Effector CD4-positive, alpha-beta T cell (primary cell): ENCODE measurements at places on chromosomes 12 and 14.

DNA sequence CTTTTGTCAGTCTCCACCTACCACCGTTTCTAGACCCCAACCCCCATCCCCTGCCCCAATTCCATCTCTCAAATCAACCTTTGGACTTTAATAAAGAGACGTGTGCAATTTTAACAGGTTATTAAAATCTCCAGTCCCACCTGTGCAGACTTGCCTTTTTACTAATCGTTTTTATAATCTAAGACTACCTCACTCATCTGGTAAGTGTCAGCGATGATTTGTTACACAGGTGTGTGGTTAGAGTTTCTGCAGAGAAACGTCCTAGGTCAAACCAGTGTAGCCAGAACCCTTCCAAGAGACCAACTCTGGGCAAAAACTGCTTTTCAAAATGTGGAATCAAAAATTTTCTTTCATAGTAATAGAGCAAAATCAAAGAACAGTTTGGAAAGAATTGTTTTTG is 60.4 kb upstream of the PELI2 start:
- DNase-seq, result no peak

- DNase-seq, result no peak
These were observed 4.1 kb downstream of the TUBA1B start for GRCh38 chr12:49126852-49127763.

- DNase-seq, result no peak
These were observed 601.8 kb upstream of the ATXN7L3B start for GRCh38 chr12:73935817-73936216.

GRCh38 chr12:127162902-127163301 is 1104.1 kb upstream of the TMEM132C start:
- DNase-seq, result no peak

GRCh38 chr14:61108496-61109141 is 127.6 kb downstream of the SLC38A6 start:
- no peak for DNase-seq

GRCh38 chr12:96036765-96037455 is 1.5 kb upstream of the LTA4H start:
- DNase-seq, result no peak

GRCh38 chr14:55500219-55500701 is 59.8 kb upstream of the TBPL2 start:
- DNase-seq, result no peak

- DNase-seq, result no peak
These were observed 24.5 kb downstream of the GPRC5D start for GRCh38 chr12:12927211-12928079.

DNA sequence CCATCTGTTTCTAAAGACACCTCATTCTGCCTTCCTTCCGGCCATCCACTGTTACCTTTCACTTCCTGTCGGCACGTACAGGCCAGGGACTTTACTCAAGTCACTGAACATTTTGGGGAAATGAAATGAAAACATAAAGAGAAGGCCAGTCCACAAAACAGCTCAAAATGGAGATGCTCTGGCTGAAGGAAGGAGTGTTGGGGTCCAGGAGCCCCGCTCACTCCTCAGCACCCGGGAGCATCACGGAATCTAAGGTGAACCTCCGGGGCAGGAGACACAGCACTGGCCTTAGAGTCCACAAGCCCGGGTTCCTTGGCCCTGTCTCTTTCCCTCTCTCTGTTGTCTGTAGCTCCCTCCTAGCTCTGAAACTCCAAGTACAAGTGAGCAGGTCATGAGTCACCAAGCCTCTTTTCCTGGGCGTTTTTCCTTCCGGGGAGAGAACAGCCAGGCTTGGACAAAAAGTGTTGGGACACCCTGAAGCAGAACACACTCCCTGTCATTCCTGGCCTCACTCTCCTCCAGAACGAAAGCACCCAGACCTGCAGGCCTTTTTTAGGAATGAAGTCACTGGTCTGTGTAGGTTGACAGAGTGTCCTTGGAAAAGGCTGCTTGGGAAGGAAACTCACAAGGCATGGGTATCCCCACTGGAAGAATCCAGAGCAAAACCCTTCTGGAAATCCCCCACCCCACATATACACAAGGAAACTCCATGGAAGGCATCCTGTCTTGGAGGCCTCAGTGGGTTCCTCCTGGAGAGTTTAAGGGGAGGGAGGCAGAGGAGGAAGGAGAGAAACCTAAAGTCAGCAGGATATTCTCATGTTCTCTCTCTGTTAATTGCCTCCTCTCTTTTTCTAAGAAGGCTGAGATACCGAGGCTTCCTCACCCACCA is 245.3 kb downstream of the ZFP36L1 start:
- DNase-seq, result no peak

DNA sequence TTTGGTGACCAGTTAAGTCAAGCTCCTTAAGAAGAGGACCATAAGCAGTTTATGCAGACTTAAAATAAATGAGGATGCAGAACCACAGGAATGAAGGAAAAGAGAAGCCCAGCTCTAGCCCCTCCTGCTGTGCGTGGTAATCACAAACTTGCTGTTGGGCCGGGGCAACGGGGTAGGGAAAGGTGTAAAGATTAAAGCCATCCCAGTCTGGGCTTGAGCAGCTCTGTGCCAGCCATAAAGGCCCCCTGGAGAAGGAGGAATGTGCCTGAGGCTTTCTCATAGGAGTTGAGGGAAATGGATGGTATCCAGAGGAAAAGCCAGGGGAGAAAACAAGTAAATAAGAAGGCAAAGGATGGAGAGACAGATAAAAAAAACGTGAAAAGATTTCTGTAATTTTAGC is 25.1 kb downstream of the TEP1 start:
- DNase-seq, result no peak

GRCh38 chr14:92969871-92970270 is 46.9 kb downstream of the CHGA start:
- DNase-seq, result no peak
